ENCODE measurements at places on chromosomes 4 and X. TPM values are rescaled to one million over a fixed set of nuclear protein-coding genes. Genes with fewer than 3 reads are reported as not detected.

Gene MAGEA1
- total RNA-seq: not detected

Gene RAB40AL
- total RNA-seq: not detected

Gene SPACA5
- not detected for total RNA-seq

Gene DDX60
- 5.2 TPM for total RNA-seq

Gene AFM
- not detected for total RNA-seq

Gene PPARGC1A
- 0.15 TPM for total RNA-seq

Gene AFF2
- total RNA-seq: 0.17 TPM

Gene F8
- 1.0 TPM for total RNA-seq

Gene SLC4A4
- total RNA-seq: 1.5 TPM

Gene FRYL
- total RNA-seq: 13.2 TPM

Gene ALPK1
- 10.4 TPM for total RNA-seq

Gene ANXA10
- total RNA-seq: 0.30 TPM

Gene ADH1C
- 0.34 TPM for total RNA-seq

Gene SHROOM2
- 13.3 TPM for total RNA-seq

Gene C4orf54
- total RNA-seq: not detected

Gene CT45A10
- total RNA-seq: not detected

Gene RASSF6
- total RNA-seq: 1.3 TPM

Gene EDA2R
- total RNA-seq: 3.2 TPM

Gene FBXL5
- 62.7 TPM for total RNA-seq

Gene SRPK3
- 0.59 TPM for total RNA-seq

Gene SPANXN4
- total RNA-seq: not detected

Gene FMR1
- 8.6 TPM for total RNA-seq

Gene SOWAHB
- total RNA-seq: not detected

Gene MAGEA11
- not detected for total RNA-seq

Gene ATRX
- 27.7 TPM for total RNA-seq

Gene FGF2
- 8.9 TPM for total RNA-seq

Measured in bronchus fibroblast of lung (primary cell).